ENCODE measurements at places on chromosomes 2 and 18. TPM values are rescaled to one million over a fixed set of nuclear protein-coding genes. Genes with fewer than 3 reads are reported as not detected.

Gene DYSF
- total RNA-seq, result not detected

Gene ING5
- 51.3 TPM for total RNA-seq

Gene RTP5
- 0.07 TPM for total RNA-seq

Gene EMX1
- 0.09 TPM for total RNA-seq

Gene SPATA3
- not detected for total RNA-seq

Gene RBFA
- total RNA-seq, result 46.0 TPM

Gene HOXD10
- total RNA-seq, result not detected

Gene KLHL14
- total RNA-seq, result not detected

Gene RNU2-63P
- 34.9 TPM for total RNA-seq

Gene CCDC150
- 18.2 TPM for total RNA-seq

Gene SP5
- 0.09 TPM for total RNA-seq

Gene KLHL41
- 0.07 TPM for total RNA-seq

Gene UGT1A3
- not detected for total RNA-seq

Gene IGFBP2
- total RNA-seq, result 33.5 TPM

Gene OSR1
- not detected for total RNA-seq

Gene DYNAP
- total RNA-seq, result not detected

Gene DSG1
- not detected for total RNA-seq

Gene OR6B3
- total RNA-seq, result not detected

Gene COL3A1
- 0.09 TPM for total RNA-seq

Gene MRPL53
- total RNA-seq, result 89.0 TPM

Gene SERPINB10
- total RNA-seq, result not detected

Gene QPCT
- total RNA-seq, result 2.1 TPM

Gene SERPINB11
- total RNA-seq, result not detected

Gene AKAIN1
- not detected for total RNA-seq

Gene THAP4
- total RNA-seq, result 63.9 TPM

Gene MAP2
- total RNA-seq, result not detected

Gene DPYSL5
- not detected for total RNA-seq

Gene LHCGR
- total RNA-seq, result not detected

Gene CHRND
- not detected for total RNA-seq

Gene C2orf74
- total RNA-seq, result 8.7 TPM

Gene SIX3
- not detected for total RNA-seq

Gene WDFY1
- 25.3 TPM for total RNA-seq

Gene LIMS4
- total RNA-seq, result not detected

Gene TGIF1
- total RNA-seq, result 50.7 TPM

Gene C2orf78
- total RNA-seq, result 0.07 TPM

Gene EFR3B
- 0.12 TPM for total RNA-seq

Gene IL18RAP
- 15.0 TPM for total RNA-seq

Gene GALNT13
- total RNA-seq, result 0.19 TPM

Gene MYCN
- not detected for total RNA-seq

Gene SIX2
- not detected for total RNA-seq

Gene SLC5A7
- total RNA-seq, result not detected

Gene NOTO
- not detected for total RNA-seq

Gene GPR55
- 0.38 TPM for total RNA-seq

Gene VIT
- total RNA-seq, result not detected

Gene ASB18
- total RNA-seq, result not detected

Gene TUBA3E
- not detected for total RNA-seq

Gene NT5C1B
- not detected for total RNA-seq

Gene FBLN7
- total RNA-seq, result 26.8 TPM

Gene REG3G
- not detected for total RNA-seq

Gene SKOR2
- not detected for total RNA-seq
